ENCODE measurements at places on chromosomes 11 and 22.

GRCh38 chr11:85257837-85258236 is 369.3 kb downstream of the DLG2 start:
- DNase-seq = no peak

DNA sequence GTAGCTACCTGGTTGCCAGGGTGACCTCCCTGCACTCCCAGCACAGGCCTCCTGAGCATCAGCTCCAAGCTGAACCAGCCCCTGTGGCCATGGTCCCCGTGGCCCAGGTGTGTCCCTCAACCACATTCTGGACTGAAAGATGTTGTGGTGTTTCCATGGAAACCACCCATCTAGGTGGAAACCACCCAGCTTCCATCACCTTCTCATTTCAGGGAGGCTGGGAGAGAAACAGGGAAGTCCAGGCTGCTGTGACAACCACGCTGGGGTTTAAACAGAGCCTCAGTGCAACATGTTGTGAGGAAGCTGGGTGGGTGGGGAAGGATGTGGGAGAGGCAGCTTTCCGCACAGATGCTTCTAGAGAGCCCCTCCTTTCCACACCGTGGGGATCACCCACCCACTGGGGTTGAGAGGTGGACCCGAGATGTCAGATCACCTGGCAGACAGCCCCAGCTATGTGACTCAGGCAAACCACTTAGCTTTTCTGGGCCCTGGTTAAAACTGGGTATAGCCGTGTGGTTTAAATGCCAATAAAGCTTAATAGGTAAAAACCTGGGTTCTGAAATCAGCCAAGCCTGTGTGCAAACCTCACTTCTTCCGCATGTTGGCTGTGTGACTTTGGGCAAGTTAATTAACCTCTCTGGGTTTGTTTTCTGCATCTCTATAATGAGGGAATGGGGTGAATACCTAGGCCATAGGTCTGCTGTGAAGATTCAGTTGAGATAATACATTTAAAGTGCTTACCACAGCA is 46.4 kb downstream of the CD82 start:
- DNase-seq = no peak

- DNase-seq = no peak
These were observed 198.5 kb upstream of the CTSC start for GRCh38 chr11:88535916-88536547.

- peak; percentile 43 for DNase-seq
These were observed 42.4 kb upstream of the API5 start for GRCh38 chr11:43269254-43269918.

- DNase-seq = no peak
These were observed 6.6 kb upstream of the SNX32 start for GRCh38 chr11:65826984-65827735.

DNA sequence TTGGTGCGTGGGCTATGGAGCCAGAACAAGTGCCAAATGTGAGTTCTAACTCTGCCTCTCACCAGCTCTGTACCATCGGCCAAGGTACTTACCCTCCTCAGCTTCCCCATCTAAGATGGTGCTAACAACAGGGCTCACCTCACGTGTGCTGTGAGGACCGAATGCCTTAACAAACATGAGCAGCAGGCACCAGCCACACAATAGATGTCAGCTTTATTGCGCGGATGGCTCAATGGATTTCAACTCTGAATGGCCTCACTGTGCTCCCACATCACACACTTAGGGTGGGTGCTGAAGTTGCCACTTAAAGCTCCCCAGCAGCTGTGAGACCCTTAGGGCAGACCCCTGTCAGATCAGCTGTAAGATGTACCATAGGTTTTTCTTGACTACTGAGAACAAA is 24.1 kb downstream of the RELT start:
- DNase-seq = no peak

DNA sequence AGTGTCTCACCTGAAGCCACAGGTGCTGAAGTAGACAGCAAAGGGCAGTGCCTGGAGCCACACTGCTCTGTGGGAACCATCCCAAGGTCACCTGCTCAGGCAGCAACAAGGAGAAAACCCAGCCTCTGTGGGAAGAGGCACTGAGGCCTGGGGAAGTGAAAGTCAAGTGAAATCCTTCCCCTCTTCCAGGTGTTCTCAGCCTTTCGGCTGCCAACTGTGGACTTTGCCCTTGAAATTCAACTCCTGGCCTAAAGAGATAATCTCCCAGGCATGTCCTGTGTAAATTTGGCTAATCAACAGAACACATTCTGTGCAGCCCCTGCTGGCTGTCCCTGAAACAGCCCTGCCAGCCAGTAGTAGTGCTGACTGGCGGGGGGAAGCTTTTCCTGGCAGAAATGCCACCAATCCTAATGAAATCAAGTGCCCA is 112.1 kb downstream of the RPL27A start:
- DNase-seq = no peak

DNA sequence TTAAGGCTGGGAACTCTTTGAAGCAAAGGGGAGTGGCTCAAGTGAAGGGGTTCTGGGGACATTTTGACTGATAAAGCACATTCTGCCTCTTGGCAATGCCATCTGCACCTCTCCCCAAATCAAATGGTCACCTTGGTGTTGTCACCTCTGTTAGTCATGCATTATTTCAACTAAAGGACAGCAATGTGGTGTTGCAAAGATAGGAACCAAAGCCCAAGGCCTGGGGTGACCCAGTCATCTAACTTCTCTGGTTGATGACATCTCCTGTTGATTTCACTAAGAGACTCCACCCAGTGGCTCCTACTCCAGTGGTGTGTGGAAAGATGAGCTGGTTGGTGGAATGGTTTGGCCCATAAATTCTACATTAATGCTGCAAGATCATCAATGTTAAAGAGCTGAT is 7.8 kb upstream of the MS4A1 start:
- no peak for DNase-seq

- peak; percentile 78 for DNase-seq
These were observed 5.0 kb downstream of the SCN2B start for GRCh38 chr11:118171269-118172062.

- no peak for DNase-seq
These were observed 23.5 kb upstream of the YPEL1 start for GRCh38 chr22:21759093-21759492.

GRCh38 chr11:69373251-69373635 is 79.3 kb downstream of the MYEOV start:
- DNase-seq = no peak

GRCh38 chr11:71426413-71426812 is 21.8 kb downstream of the DHCR7 start:
- DNase-seq = no peak

GRCh38 chr11:93655047-93655446 is 6.4 kb upstream of the CEP295 start:
- DNase-seq = no peak

DNA sequence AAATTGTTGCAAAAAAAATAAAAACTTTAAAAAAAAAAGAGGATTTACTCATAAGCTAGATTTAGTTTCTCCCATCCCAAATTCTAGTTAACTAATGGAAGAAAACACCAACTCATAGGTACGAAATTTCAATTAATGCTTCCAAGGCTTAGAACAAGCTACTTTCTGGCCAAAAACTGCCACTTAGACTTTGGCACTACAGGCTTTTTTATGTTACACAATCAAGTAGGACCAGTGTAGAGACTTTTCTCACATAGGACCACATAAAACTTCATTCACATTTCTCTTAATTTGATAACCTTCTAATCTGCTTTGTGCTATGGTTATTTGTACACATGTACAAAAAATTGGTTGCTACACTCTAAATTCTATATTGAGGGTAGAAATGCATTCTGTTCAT is 3.1 kb downstream of the ST13 start:
- no peak for DNase-seq

DNA sequence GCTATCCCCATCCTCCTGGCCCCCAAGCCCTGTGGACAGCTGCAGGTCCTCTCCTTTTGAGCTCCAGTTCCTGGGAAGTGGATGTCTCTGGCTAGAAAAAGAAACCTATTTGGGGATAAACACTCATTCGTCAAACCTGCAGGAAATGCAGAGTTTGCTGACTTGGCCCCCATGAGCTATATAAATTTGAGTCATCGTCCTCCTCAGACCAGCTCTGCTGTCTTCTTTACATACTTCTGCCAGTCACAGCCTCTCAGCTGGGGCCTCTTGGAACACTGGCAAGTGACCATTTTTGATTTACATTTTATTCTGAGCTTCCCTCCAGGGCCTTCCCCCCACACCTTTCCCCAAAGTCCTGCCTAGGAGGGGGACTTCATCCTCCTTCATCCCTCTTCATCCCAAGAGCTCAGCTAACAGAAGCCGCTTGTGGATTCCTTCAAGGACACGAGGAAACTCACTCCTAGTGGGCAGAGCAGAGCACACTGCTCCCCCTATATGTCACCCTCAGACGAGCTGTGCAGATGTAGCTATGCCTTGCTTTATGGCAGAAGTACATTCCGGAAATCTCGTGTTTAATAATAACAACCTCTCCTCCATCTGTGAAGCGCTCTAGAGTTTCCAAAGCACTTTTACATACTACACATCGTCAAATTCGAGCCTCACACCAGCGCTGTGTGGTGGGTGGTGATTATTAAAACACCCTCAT is 131.8 kb downstream of the FEZ1 start:
- DNase-seq = no peak

DNA sequence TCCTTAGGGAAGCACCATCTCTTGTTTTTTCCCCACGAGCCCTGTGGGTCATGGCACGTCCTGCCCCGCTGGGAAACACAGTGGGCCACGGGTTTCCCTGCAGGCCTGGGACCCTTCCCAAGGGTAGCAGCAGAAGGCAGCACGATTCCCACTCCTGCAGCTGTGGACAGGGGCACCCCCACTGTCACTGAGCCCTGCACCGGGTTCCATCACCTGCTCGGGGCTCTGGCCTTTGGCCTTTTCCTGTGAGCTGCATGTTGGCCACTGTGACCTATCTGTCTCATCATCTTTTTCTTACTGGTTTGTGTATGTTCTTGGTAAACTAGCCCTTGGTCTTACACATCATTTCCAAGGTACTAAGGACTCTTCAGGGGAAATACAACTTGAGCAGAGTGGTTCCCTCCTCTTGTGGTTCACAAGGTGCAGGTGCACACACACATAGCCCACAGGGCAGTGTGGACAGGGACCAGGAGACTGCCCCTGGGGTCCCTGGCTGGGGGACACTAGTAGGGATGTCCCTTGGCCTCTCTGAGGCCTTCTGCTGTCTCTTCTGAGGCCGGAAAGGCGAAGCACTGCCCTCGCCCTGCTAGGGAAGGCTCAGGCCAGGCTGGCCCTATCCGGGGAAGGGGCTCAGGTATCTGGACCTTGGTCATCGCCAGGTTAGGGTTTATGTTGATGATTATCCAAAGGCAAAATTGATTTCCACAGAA is 19.0 kb upstream of the TXNRD2 start:
- DNase-seq = no peak

GRCh38 chr22:40211476-40212054 is 33.8 kb downstream of the TNRC6B start:
- DNase-seq = no peak

DNA sequence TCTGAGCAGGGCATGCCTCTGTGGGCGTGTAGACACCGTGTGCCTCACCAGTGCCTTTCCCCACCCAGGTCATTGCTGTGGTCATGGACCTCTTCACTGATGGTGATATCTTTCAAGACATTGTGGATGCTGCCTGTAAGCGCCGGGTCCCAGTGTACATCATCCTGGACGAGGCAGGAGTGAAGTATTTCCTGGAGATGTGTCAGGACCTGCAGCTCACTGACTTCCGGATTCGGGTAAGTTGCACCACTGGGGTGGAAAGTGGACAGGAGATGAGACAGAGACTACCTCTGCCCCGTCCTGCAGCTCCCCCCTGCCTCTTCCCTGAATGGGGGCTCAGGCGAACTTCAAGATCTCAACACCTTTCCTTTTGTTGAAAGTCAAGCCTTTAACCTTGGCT is 24.3 kb downstream of the FAM83F start:
- peak; percentile 12 for DNase-seq

DNA sequence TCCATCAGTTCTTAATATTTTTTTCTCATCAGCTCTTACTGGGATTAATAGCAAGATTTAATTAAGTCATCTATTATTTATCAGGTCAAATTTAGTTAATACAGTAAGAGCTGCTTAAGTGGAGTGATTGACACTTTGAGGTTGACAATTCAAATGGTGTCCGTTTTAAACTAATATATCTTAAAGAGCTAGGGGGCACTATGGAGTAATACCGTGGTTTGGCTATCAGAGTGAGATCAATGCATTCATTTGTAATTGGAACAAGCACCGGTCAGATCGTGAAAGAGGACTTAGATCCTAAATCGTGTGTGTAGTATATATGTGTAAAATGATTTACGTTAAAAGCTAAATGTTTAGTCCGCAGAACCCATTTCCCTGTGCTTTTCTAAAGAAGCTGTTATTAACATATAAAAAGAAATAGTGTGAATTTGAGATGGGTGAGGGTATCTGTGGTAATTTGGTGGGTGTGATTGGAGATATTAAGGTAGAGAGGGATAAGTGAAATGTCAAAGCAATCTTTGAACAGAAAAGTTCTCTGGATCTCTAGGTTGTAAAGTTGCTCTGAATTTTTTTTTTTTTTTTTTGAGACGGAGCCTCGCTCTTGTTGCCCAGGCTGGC is 2.3 kb downstream of the SIK2 start:
- DNase-seq = no peak

DNA sequence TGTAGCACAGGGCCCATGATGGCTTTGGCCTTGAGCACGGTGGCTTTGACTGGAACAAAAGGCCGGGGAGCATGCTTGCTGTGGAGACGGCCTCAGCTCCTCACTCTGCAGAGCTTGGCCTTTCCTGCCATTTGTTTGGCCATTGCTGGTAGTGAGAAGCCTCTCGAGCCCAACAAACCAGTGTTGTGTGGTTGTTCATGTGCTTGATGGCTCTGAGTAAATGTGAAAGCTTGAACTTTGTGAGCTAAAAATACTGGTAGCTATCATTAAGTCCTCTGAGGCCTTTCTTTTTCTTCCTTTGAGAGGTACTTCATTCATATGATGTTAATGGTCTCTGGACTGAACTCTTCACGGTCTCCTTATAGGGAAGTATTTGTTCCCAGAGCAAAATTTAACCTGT is 39.6 kb downstream of the NAT10 start:
- no peak for DNase-seq

- DNase-seq = no peak
These were observed 409.2 kb upstream of the LRRC4C start for GRCh38 chr11:41868606-41869005.

DNA sequence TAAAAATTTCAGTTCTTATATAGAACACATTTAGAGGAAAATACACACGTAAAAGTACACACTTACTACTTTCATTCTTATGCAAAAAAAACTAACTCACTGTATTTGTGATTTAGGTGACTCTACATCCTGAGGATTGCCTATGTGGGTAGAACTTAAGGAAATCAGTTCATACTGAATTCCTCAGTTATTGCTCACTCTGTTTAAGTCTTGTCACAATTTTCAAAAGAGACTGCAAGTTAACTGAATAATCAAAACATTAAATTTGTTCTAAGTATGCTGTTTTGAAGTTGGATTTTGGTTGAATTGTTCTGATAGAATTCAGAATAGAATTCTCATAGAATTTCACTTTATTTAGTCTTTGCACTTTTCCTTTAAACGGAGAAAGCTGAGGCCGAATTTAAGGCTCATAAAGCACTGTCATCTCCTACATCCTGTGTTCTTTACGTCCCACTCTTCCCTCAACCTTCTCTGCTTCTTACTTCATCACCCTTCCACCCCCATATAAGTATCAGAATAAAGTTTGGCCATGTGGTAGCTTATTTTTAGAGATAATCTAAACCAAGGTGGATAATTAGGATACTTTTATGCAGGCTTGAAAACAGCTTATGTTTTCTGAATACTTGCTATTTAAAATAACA is 59.8 kb downstream of the APOL5 start:
- DNase-seq = no peak

All from right hindlimb (tissue), 1 donor.